ENCODE measurements at places on chromosomes 5 and 9.

DNA sequence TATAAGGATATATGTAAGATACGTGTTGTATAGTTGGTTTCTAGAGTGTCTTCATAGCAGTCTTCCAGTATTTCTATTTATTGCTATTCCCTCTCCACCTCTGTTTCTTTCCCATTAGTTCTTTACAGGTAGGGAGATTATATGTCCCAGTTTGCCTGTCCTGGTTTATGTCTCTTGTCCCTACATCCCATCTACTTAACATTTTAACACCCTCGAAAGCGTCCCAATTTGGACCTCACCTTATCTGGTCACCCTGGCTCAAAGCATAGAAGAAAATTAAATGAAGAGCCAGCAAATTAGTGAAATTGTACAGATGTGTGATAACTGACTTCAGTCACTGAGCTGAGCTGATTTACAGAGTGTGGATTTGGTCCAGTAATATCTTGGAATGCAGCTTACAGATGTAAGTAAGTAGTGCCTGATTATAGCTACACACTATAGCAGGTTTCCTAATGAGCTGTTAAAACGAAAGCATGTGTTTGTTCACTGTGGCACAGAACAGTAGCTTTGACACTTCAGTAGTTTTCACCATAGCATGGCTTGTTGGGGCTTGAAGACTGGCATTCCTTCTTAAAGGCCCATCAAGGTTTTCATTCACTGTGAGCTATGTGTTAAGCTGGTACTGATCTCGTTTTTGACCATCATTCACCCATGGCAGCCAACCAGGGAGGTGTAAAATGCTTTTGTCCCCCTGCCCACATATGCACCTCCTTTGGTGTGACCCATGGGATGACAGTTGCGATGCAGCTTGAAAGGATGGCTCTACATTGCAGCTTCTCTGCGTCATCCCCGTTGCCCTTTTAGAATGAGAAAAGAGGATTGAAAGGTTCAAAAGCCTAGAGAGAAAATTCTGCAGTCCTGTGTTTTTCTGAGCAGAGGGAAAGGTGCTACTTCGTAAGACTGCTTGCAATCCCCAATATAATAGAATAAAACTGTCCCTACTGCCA lies 192.1 kb upstream of the DMRT1 start:
- DNase-seq = no peak

DNA sequence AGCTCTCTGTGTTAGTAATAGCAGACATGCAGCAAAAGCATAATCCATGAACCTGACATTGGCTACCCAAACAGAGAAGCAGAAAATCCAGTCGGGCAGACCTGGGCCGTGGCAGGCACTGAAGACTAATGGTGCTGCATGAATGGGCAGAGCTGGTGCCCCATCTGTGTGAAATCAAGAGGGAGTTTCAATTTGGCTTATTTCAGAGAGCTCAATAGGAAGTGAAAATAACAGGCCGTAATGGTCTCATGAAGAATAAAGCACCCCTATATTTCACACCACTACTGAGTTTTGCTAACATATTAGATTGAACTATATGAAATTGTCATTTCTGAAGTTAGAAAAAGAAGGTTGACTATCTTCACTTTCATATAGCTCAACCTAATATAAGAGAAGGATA lies 149.7 kb downstream of the ENC1 start:
- no peak for DNase-seq

DNA sequence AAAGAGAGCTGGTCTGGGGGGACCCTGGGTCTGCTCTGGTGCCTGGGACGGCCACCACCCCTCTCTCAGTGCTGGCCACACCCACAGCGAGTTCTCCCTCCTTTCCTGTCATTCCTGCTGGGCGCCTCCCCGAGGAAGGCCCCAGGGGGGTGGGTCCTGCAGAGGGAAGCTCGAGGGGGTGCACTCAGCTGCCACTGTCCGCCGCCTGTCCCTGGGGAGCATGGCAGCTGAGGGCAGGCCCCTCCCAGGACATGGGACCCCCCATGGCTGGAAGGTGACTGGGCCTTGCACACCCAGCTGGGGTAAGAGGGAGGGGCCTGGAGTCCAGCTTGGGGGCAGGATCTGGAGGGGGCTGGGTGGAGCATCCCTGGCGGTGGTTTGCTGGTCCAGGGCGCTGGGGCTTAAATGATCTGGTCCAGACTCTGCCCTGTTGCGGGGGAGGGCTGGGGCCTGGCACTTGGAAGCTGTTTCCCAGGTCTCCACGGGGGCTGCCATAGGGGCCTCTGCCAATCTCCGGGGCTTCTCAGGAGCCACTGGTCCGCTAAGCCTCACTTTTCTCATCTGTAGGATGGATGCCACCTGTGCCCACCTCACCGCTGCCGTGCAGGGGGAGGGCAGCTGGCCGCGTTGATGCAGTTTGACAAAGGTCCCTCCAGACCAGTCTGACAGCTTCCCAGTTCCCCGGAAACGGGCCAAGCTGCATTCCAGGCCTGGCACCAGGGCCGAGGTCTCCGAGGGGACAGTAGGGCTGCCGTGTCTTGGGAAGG lies 6.0 kb upstream of the SLC2A6 start:
- no peak for DNase-seq

GRCh38 chr5:60916646-60917045 lies 28.2 kb downstream of the ERCC8 start:
- no peak for DNase-seq

DNA sequence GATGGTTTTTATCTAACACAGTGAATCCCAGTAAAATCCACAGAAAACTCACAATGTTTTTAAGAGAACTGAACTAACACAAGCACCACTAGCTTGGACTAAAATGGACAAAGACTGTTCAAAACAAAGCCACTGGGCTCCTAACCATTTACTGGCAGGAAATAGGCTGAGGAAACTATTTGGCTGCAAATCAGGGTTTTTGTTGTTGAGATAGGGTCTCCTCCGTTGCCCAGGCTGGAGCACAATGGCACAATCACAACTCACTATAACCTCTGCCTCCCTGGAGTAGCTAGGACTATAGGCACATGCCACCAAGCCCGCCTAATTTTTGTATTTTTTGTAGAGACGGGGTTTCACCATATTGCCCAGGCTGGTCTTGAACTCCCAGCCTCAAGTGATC lies 99.7 kb downstream of the THBS4 start:
- DNase-seq = no peak

- DNase-seq = no peak
Measured at GRCh38 chr5:433836-434235, 9.1 kb upstream of the EXOC3 start.

GRCh38 chr9:22742401-22742800 lies 295.8 kb downstream of the DMRTA1 start:
- no peak for DNase-seq

DNA sequence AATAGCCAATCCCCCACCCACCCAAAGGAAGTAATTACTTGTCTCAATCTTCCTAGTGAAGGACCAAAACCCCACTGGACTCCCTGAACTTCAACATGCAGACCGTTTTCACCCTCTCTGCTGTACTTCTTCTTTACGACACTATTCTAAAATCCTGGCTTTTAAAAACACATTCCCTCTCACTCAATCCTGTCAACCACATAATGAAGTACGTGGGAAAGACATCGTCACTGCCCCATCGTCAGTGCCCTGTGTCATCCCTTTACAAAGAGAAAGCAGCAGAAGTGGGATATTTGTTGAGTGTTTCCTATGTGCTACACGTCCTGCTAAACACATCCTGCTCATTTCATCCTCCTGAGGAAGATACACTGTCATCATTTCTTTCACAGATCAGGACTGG lies 54.2 kb downstream of the MAPKAP1 start:
- no peak for DNase-seq

DNA sequence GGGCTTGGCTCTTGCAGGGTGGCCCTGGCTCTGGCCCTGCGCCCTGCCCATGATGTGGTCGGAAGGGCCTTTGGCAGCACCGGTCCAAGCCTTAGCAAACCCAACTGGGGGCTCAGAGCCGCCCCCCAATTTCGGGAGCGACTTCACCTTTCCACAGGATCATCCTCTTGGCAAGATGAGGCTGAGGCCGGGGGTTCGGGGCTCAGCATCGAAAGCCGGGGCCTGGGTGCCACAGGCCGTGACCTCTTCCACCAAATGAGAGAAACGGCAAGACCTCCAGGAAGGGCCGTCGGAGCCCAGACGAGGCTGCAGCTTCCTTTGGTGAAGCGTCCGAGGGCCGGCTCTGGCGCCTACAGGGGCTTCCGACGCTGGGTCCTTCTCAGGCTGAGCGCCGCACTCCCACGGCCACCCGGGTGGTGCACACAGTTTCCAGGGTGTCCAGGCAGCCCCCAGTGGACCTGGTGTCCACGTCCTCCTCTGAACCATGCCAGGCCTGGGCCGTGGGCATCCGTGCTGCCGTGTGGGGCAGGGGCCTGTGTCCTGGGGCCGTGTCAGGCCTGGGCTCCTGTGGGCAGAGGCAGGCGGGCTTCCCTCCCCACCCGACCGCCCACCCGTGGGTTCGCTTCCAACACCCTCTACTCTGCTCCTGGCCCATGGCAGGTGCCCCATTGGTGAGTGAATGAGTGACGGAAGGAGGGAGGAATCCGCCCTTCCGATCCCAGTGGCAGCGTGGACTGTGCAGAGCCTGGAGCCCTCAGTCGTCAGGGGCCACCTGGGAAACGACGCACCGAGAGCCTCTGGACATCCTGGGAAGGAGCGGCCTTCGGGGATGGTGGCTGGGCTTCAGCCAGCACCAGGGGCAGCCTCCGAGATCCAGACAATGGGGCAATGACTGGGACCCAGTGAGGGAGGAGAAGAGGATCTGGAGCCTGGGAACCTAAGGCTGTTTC lies 5.2 kb upstream of the AGPAT2 start:
- DNase-seq = no peak

GRCh38 chr9:138003485-138004190 lies 126.1 kb downstream of the CACNA1B start:
- DNase-seq = no peak

DNA sequence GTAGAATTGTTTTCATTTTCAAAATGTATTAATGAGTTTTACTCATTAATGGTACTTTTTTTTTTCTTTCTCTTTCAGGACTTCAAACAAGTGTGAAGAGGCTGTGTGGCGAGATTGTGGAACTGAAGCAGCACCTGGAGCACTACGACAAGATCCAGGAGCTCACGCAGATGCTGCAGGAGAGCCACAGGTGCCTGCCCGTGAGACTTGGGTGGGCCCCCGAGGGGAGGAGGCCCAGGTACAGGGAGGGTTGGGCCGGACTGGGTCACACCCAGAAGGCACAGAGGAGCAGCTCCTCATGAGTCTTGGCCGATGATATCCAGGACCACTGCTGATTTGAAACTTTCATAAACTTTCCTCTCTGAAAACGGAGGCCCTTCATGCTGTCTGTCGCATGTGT lies 35.6 kb downstream of the CEP72 start:
- DNase-seq = no peak

DNA sequence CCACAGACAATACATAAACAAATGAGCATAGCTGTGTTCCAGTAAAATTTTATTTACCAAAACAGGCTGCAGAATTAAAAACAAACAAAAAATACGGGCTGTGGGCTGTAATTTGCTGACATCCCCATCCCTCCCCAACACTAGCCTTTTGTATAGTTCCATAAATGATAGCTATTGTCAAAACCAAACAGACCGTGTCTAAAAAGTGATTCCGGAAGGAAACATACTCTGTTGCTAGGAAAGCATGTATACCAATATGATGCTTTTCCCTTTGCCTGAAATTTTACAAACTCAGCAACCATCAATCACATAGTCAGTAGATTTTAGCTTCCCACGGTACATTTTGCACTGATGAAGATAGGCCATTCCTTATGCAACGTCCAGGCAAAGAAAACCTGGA lies 80.0 kb downstream of the TMEM215 start:
- no peak for DNase-seq

GRCh38 chr9:136695955-136696354 lies 8.7 kb upstream of the AGPAT2 start:
- no peak for DNase-seq
